ENCODE measurements at places on chromosomes 5 and 9.

- no peak for DNase-seq
Measured at GRCh38 chr9:7901621-7902020, 102.0 kb upstream of the DMAC1 start.

DNA sequence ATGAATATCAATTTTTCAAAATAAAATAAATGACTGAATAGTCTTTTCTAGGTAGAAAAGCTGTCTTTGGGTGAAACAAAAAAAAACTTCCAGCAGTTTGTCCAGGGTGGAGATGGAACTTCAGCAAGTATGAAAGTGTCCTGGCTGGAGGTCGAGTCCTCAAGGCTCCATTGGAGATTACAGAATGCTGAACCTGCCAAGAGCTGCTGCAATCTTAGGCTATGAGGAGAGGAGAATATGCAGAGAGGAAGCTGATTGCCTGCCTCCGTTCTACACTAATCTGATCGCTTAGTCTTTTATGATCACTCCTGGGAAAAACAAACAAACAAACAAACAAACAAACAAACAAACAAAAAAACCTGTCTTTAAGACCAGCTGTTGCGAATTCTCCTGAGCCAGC, 50.6 kb downstream of the NREP start:
- DNase-seq, result no peak

DNA sequence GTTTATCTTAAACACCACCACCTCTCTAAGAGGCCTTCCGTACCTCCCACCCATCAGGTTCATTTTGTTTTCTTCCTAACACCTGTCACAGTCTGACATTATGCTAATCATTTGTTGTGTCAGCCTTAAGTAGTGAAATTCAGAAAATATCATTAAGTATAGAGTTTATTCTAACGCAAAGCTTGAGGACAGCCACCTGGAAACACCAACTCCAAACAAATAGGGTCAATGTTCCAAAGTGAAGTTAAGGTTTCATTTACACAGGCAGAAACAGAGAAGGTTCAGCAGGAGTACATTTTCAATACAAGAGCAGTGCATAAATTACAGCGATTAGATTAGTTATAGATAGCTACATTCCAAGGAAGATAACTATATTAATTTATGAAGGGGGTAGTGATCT, 1.3 kb upstream of the SMC5 start:
- DNase-seq, result no peak

- no peak for DNase-seq
Measured at GRCh38 chr9:131708226-131709002, 31.5 kb downstream of the RAPGEF1 start.

DNA sequence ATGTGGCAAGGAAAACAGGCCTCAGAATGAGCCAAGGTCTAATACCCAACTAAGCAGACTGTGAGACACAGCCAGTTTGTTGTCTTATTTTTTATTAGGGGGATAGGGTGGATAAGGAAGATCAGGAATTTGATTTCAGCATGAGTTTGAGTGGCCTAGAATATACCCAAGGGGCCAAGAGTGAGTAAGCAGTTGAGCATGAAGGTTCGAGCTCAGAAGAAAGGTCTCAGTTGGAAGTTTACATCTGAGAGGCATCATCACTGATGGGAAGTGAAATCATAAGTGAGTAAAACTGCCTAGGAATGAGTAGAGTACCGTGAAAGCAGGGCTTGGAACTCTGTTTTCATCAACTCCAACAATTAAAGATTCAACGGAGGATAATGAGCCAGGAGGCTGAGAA, 12.6 kb downstream of the PSMD5 start:
- no peak for DNase-seq

DNA sequence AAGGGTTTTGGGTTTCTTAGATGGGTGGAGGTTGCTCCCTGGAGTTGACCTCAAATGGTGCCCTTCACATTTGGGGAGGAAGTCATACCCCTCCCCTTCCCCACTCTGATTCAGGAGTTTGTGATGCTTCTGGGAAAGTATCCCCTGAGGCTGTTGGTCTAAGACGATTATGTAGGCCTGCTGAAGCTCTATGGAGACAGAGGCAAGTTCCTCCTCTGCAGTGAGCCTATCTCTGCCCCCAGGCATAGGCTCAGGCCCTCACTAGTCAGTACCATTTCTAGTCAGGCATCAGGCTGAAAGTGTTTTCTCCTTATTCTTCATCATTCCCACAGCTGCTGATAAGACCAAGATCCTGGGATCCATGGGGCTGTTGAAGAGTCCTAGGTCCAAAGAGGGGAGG, 271.6 kb upstream of the NUDT12 start:
- no peak for DNase-seq

DNA sequence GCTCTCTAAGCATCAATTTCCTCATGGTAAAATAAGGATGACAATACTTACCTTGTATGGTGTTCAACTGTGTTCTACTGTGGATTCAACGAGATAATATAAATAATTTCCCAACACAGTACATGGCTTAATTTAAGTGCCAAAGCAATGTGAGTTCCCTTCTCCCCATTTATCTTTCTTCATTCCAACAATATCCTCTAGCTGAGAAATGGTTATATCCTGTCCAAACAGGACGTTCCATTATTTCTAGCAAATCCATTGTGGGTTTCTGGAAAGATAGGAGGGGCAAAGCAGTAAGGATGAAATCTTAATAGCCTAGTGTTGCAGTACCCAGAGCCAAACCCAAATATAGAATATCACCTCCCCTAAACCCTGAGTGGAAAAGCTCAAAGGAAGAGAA, 22.0 kb downstream of the ABCA1 start:
- DNase-seq, result no peak

GRCh38 chr5:126419102-126419501, 4.1 kb upstream of the GRAMD2B start:
- DNase-seq, result no peak

- DNase-seq, result no peak
Measured at GRCh38 chr9:119458068-119458467, 88.8 kb upstream of the BRINP1 start.

DNA sequence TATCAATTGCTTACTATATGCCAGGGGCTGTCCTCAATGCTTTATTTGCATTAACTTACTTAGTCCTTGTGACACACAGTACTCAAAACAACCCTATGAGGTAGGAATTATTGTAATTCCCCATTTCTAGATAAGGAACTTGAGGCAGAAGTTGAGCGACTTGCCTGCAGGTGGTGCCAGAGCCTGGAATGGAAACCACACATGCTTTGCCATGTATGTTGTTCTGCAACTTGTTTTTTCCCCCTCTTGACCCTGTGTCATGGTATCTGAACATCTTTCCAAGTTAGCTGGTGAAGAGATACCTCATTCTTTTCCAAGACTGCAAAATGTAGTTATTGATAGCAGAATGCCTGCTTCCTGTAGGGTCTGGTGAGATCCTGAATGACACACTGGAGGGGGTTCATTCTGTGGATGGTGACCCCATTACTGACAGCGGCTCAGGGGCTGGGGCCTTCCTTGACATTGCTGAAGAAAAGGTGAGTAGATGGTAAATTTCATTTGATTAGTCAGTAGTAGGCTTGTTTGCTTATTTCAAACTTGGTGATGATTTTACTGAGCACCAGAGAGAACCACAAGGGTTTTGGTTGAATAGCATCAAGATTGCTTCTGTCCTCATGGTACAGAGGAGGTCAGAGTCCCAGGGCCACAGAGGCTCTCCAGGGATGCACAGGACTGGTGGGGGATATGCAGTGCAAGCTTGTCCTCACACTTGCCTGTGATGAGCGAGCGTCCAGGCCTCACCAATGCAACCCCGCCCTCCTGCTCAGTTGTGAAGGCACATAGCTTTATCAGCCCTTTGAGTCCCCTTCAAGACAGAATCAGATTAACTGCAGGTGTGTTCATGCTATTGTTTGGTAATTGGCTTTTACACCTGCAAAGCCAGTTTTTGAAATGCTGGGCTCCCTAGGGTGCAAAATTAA, 57.0 kb downstream of the COL15A1 start:
- DNase-seq, result no peak

- no peak for DNase-seq
Measured at GRCh38 chr5:76809141-76809540, 9.7 kb upstream of the F2RL1 start.

GRCh38 chr9:84278130-84278529, 62.4 kb downstream of the SLC28A3 start:
- DNase-seq, result no peak

- no peak for DNase-seq
Measured at GRCh38 chr5:89097103-89097502, 214.1 kb upstream of the MEF2C start.

DNA sequence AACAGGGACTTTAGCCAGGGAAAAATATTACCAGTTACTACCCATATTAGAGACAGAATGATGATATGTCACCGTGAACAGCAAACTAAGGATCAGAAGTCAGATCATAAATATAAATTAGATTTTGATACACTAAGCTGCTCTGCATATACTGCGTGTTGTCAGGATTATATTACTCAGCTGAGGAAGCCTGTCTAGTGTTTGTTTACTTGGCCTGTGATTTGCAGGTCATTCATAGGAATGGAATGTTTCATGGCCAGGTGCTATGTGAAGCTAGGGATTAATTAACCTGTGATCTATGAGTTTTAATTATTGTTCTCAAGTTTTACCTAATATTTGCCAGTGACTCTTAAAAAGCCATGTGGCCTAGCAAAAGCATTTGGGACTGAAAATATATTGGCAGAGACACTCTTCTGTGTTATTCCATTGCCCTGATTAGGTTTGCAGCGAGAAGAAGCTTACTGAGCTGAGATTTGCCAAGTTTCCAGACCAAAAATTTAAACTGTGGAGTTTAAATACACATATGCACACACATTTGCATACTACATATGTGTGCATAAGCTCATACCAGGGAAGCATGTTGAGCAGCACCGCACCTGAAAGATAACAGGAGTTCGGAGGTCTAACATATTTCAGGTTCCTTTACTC, 496.3 kb upstream of the GRIA1 start:
- no peak for DNase-seq

- DNase-seq, result no peak
Measured at GRCh38 chr9:123776708-123777537, 153.0 kb downstream of the DENND1A start.

DNA sequence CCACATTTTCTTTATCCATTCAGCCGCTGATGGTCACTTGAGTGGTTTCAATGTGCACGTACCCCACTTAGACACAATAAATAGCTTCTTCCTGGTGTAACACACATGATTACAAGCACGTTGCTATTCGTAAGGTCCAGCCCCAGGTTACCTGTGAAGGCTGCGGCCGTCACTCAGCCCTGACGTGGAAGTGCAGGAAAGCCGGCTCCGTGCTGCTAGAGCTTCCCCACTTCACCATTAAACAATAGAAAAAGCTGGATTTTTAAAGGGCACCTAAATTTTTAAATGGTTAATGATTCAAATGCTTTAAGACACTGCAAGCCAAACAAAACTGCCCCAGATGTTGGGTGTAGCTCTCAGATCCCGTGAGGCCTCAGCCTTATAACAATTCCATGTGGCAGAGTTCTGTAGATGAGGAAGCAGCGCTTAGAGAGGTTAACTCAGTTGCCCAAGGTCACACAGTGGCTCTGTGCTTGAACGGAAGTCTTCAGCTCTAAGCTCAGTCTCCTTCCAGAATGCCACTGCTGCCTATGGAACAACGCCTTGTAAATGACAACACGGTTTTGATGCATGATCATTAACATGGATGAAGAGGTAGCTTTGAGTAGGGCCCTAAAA, 125.7 kb downstream of the COL23A1 start:
- no peak for DNase-seq

DNA sequence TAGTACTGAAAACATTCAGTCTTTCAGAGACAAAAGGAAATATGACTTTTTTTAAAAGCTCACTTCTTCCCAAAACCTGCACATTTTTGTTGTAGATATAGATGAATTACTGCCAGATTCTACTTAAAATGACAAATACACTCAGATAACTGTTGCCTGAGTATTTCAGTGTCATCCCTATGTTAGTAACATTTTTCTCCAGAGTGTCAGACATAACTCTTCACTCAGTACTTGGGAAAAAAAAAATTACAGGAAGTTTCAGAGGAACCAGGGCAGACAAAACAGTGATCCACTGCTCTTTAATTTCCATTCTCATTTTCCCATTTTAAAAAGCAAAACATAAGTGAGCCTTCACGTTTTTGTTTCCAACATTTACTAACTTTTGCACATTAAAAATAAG, 79.3 kb upstream of the ITGA1 start:
- DNase-seq, result no peak

DNA sequence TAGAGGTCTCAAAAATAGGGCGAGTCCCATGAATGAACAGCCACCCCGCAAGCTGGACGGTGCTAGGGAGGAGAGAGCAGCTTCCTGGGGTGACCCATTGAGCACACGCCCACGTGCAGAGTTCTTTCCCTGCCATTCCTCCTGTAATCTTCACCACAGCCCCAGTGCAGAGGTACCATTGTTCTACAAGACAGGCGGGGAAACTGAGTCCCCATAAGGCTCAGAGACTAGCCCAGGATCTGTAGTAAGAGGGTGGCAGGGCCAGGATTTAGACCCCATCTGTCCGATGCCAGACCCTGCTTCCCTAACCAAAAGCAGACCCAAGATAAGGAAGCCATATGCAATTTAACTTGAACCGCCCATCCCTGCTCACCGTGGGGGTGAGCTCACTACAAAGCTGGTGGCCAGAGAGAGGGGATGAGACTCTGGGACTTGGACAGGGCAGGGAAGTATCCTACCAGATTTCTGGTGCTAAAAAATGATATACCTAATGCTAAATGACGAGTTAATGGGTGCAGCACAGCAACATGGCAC, 36.7 kb upstream of the ORM1 start:
- no peak for DNase-seq

DNA sequence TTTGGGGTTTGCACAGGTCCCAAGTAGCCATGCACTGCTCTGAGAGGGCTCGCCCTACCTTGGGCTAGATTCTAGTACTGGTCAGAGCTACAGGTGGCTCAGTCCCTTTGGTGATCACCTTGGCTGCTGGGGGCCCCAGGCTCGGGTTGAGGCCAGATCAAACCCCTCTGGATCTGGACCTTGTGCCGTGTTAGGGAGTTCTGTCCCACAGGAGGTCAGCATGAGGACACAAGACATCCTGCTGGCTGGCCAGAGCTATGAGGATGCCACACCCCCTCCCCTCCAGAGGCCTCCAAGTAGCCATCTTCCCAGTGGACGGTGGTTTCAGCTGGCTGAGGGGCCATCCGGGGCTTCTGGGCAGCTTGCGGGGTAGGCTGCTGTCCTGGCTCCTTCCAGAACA, 10.6 kb downstream of the CDK20 start:
- DNase-seq, result no peak

Measured in cortex of kidney (tissue), 1 donor.